ENCODE measurements at places on chromosomes 2 and 18.

DNA sequence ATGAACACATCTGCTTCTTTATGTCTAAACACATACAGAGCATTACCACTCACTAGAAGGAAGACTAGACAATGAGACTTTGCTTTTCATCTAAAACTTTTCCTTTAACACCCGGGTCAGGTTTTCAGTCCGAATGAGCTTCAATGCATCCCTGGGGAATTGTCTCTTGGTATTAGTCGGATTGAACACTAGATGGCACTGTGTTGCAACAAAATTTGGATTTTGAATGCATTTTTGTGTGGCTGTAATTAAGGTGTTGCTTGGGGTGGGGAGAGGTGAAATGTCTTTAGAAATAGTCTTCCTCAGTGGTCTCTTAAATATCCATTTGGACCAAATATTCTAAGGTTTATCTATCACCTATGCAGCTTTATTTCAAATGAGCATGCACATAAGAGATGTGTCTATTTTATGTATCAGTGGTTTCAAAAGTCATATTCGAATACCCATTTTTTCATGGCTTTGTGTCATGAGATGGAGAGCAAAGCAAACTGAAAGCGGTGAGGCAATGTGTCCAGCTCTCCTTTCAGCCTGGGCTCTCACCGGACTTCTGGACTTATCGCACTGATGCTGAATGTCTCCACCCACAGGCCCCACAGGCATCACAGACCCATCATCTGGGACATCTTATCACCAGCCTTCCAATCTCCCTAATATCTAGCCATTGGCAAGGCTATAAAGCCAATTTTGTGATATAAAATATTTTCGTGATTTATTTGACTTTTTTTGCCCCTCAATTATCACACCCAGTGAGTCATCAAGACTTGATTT lies 510.3 kb downstream of the RNF144A start:
- H3K36me3 ChIP-seq = no peaks in the 10 kb centered on the region
- H3K4me1 ChIP-seq = peaks cover 8% of the 10 kb centered on the region
- H3K4me3 ChIP-seq = no peak overlapping the region
- no peak overlapping the region for H3K27ac ChIP-seq
- H3K27me3 ChIP-seq = peaks cover 36% of the 10 kb centered on the region

DNA sequence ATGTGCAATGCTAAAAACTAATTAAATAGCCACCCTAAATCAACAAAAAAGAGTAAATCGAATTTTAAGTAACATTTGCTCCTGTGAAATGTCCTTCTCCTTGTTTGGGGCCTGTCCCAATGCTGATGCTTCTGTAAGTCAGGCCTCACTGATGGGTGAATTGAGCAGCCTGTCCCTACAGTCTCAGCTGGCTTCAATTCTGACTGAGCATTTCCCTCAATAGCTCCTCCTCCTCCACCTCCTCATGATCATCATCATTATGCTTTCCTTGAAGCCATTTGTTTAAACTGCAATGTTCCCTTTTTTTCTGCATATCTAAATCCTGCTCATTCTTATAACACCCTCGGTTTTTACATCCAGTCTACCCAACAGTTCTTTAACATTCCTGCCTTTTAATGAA lies 137.2 kb upstream of the CELF4 start:
- peaks cover 2% of the 10 kb centered on the region for H3K27me3 ChIP-seq
- H3K4me3 ChIP-seq = no peak overlapping the region
- no peaks in the 10 kb centered on the region for H3K36me3 ChIP-seq

DNA sequence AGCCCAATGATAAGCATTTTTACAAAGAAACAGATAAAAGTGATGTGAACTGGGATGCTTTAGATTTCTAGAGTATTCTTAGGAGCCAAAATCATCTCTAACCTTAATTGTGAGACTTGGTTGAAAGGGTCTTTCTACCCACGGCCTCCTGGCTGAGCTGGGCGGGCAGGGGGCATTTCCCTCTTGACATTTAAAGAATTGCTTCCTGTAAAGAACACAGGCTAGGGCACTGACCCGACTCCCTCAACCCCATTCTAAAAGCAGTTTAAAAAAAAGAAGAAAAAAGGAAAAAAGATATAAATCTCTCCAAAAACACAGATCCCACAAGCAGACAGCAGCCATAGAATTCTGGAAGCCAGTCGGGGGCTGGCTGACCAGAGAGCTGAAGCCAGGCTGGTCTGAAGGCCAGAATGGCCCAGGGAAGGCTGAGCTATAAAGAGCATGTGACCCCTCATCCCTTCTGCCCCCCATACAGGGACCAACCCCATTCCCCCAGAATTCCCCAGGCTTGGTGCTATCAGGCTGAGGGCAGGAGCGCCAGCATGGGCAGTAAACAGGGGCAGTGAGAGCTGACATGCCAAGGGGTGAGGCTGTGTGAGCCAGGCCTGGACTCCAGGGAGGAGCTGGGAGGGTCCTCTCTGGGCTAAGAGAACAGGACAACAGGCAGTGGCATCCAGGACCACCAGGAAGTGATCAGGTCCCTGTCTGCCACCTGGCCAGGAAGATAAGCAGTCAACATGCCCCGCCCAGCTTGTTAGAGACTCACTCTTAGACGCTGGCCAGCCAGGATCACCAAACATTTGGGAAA lies 188.5 kb downstream of the HDAC4 start:
- DNase-seq = no peak
- no peak overlapping the region for H3K27ac ChIP-seq
- H3K4me3 ChIP-seq = no peak overlapping the region
- no peaks in the 10 kb centered on the region for H3K27me3 ChIP-seq

DNA sequence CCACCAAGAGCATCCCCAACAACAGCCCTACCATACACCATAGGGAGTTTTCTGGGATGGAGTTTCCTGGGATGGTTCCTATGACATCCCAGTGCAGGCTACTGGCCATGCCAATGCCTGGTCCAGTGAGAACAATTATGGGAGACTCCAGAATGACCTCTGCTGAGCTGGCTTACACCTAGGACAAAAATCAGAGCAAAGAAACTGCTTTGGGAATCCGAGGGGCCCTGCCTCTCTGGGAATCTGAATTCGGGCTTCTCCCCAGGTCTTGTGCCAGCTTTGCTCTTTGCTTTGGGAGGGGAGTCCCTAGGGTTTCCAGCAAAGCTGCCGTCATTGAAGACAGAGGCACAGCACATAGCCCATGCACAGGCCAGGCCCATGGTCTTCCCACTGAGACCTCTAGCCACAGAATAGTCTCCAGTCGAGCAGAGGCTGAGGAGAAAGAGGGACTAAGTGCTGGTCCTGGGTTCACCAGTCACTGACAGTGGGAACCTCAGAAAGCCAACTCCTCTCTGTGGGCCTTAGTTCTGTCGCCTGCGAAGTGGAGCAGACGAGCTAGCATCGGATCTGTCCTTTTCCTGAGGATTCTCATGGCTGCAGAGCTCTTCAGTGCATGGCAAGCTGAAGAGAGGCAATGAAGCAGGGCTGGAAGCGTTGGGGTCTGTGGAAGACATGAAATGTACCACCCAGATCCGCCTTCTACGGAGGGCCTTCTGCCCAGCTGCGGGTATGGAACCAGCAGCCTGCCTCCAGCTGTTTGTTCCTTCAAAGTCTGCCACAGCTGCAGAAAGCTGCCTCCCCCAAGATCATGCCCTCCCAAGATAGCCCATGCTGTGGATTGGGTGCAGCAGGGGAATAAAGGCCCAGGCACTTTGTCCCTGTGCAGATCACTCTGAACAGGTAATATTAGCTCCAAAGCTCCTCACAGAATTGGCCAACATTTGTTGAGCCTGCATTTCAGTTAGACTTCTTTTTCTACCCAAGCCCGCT lies 11.2 kb upstream of the LBH start:
- H3K36me3 ChIP-seq = no peaks in the 10 kb centered on the region
- no peak overlapping the region for H3K27ac ChIP-seq
- DNase-seq = no peak
- no peak overlapping the region for H3K4me3 ChIP-seq
- peaks cover 3% of the 10 kb centered on the region for H3K4me1 ChIP-seq

Measured in mesenchymal stem cell (in vitro differentiated cells and primary cell).